ENCODE measurements at places on chromosomes 2 and 18.

DNA sequence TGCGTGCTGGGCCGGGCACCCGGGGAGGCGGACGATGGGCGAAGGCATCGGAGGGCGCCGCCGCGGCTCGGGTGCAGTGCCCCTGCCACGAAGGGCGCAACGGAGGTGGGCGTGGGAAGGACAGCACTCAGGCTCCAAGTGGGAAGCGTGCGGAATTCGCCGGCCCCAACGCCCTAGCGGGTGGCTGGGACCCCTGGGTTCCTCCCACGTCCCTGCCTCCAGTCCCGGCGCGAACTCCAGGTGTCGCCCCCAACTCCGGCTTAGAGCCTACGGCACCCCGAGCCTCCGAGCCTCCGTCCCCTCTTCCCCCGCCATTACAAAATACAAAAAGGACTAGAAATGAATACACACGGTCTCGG lies 1.3 kb downstream of the CYP27C1 start:
- DNase-seq, result no peak

GRCh38 chr2:237540223-237540775 lies 26.1 kb upstream of the PRLH start:
- DNase-seq, result no peak

- no peak for DNase-seq
Observed at GRCh38 chr2:15622614-15623480, 31.2 kb downstream of the DDX1 start.

DNA sequence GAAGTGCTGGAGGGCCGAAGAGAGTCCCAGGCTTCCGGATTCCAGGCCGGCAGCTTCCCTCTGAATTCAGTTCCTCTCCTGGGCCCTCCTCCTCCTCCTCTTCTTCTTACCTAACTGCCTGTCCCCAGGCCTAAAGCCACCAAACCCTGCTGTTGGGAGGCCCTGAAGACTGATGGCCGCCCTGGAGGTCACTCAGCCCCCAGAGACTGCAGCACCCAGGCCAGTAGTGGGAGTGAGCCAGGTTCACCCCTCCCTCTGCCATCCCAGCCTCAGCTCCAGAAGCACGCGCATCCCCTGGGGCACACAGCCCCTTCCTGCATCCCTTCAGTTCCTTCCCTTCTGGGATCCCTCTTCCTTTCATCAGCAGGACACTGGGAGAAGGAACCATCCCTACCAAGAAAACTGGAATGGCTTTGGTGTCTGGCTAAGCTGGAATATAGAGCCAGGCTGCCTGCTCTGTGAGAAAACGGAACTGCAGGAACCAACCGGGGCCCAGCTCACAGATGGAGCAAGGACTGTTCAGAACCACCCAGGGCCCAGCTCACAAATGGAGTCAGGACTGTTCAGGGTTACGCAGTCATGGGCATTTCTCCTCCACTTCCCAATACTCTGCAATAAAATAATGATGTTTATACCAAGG lies 127.4 kb downstream of the NDUFA10 start:
- no peak for DNase-seq

DNA sequence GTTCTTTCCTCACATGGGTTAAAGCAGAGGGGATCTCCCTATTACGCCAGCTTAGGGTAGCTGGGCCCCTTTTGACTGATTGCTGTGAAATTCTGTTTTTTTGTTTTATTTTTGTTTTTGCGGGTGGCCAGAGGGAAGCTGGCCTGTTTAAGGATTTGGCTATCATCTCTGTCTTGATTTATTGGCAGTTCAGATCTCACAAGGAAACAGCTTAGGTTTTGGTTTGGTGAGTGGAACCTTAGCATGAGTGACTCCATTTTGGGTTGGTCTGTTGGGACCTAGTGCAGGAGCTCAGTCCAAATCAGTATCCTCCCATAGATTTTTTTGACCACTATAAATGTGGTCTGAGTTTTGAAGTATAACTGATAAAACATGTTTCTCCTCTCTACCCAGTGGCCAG lies 25.6 kb upstream of the NTSR2 start:
- no peak for DNase-seq

- no peak for DNase-seq
Observed at GRCh38 chr2:12809526-12809925, 92.8 kb downstream of the TRIB2 start.

DNA sequence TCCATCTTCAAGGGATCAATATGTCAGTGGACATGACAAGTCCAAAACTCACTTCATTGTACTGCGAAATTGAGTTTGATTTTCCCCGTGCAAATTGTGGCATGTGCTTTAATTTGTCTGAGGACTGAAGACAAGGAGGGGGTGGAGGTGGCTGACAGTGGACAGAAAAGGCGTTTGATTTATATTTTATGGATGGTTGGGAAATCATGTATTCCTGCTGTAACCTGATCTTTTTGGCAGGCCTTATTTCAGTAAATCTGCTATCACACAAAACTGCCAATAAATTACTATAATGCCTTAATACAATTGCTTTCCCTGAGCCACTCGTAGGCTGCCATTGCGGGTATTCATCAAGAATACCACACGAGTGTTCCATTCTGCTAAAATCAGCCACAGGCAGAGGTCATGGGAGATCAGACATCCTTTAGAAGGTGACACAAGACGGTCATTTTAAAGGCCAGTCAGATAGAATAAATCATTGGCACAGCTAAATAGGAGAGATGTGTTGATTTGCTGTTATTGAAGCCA lies 720.5 kb downstream of the MBD2 start:
- no peak for DNase-seq

DNA sequence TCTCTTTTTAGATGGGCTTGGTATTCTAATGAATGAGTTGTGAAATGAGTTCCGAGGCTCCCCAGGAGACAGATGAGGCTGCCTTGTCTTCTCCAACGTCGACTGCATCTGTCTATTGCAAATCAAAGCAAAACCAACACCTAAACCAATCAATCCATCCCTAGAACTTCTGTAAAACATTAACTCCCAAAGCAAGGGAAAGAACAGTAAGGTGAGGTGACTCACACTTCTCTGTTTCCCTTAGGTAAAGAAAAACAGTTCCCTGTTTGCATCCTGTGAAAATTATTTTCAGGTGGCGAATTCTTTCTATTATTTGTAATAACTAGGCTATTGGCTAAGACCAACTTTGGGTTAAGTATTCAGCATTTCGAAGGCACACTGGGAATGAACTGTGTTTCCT lies 249.4 kb downstream of the EPHA4 start:
- no peak for DNase-seq

DNA sequence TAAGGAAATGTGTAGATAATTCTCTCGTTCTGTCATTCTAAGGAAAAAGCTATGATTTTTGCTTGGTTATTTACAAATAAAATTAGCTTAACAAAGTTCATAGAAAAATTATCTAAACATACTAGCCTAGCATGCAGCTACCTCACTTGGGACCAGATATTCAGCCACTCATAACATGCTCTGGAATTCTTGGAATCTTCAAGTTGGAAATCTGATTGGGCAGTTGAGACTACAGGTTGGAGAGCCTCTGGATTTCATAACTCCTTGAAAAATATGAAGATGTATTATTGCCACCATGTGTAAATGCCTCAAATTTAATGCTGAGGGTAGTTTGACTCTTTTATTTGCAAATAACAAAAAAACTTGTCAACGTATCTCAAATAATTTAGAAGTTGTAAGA lies 132.2 kb upstream of the GULP1 start:
- DNase-seq, result no peak

DNA sequence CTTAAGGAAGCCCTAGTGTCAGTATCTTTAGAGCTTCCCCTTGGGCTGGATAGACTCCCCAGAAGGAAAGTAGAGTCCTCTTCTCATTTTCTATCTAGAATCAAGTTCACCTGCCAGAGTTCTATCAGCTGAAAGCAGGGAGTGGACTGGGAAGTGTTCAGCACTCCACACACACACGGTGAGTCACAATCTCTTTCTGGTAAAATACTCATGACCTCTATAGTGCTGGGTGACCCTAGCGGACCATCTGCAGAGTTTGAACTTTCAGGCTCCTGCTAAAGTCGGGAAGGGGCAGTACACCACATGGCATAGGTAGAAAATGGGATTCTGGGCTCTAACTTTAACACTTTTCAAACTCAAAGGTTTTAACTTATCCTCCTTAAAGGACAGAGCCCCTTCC lies 43.3 kb downstream of the SAP130 start:
- no peak for DNase-seq

- DNase-seq, result no peak
Observed at GRCh38 chr2:54534625-54535024, 78.5 kb downstream of the SPTBN1 start.

- DNase-seq, result no peak
Observed at GRCh38 chr18:56977309-56977708, 169.6 kb upstream of the BOD1L2 start.

- no peak for DNase-seq
Observed at GRCh38 chr18:68893354-68893753, 95.5 kb downstream of the CCDC102B start.

- DNase-seq, result no peak
Observed at GRCh38 chr2:20728114-20728758, 61.3 kb downstream of the GDF7 start.

GRCh38 chr18:6661692-6662415 lies 67.7 kb upstream of the ARHGAP28 start:
- DNase-seq, result no peak

DNA sequence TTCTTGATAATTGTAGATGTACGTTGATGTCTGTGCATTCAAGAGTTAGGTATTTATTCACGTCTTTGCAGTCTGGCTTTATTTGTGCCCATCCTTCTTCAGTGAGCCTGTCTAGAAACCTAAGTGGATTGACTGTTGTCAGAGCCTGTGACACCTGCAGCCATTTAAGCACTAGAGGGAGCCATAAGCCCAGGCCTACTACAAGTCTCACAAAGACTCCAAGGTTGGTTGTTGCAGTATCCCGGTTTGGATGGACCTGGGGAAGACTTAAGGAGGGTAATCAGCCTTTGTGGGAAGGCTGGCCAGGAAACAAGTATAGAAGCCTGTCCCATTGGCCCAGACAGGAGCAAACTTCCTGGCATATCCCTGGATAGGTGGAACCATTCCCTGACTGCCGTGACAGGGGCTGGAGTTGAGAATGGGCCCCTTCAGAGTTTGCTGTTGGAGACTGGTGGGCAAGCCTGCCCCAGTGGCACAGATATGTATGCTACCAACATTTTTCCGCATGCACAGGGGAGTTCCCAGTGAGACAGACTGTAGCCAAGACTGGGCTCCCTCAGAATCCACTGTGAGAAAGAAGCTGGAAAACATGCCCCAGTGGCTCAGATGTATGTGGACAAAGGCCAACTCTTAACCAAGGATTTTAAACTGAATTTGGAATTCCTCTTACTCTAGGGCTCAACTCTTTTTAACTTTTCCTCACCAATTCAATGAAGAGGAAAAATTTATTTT lies 9.3 kb upstream of the LRRC30 start:
- DNase-seq, result peak; percentile 64

- DNase-seq, result no peak
Observed at GRCh38 chr2:137181370-137181769, 416.0 kb downstream of the THSD7B start.

DNA sequence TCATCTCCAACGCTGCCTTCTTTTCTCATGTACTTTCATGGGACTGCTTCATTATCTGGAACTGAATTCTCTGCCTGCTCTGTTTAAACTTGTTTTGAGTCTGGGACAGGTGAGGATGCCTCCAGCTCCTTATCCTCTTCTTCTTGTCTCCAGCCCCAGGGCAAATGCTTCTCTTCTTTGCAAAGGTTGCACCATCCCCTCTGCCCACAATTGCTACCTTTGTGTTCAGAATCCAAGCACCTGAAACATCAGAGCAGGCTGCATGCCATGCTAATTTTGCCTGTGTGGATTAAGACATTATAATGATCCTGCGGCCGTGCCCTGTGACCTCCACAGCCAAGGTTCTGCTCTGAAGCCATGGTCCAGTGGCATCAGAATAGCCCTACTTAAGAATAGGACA lies 309.5 kb downstream of the EPHA4 start:
- no peak for DNase-seq

GRCh38 chr2:107469437-107469995 lies 357.2 kb upstream of the RGPD4 start:
- no peak for DNase-seq

DNA sequence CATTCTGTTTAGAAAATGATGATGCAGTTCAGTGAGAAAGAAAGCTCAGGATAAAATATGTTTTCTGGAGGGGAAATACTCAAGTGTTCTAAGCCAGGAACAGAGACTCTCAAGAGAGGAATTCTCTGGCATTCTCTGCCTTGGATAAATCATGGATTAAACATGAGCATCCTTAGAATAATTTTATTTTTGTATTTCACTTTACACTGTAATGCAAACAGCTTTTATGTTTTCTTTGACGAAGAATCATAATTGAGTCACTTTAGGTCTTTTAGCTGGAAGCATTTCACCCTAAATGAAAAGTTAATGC lies 11.1 kb downstream of the GDF7 start:
- DNase-seq, result no peak

DNA sequence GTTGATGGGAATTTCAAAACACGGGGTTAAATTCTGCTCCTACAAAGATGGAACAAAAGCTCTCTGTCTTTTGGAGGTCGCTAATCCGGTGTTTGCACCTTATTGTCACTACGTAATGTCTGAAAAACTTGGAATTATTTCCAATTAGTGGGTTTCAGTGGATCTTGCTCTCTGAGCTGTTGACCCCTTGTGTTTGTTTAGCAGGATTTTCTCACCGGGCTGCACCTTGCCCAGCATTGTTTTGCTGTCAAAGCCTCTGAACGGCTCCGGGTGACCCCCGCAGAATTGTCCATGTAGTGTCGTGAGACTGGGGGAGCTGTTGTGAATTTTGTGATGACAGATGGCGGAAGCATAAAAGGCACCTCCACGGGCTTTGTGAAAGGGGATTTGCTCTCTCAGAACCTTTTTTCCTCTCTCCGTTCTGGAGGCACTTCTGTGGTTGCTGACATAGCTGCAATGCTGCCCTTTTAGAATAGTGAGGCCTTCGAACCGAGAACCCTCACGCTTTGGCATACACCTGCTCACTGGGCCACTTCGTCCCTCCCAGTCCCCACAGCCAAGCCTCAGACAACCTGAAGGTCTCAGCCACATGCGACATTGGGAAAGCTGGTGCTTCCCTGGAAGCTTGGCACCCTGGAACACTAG lies 129.4 kb downstream of the ACOXL start:
- no peak for DNase-seq

DNA sequence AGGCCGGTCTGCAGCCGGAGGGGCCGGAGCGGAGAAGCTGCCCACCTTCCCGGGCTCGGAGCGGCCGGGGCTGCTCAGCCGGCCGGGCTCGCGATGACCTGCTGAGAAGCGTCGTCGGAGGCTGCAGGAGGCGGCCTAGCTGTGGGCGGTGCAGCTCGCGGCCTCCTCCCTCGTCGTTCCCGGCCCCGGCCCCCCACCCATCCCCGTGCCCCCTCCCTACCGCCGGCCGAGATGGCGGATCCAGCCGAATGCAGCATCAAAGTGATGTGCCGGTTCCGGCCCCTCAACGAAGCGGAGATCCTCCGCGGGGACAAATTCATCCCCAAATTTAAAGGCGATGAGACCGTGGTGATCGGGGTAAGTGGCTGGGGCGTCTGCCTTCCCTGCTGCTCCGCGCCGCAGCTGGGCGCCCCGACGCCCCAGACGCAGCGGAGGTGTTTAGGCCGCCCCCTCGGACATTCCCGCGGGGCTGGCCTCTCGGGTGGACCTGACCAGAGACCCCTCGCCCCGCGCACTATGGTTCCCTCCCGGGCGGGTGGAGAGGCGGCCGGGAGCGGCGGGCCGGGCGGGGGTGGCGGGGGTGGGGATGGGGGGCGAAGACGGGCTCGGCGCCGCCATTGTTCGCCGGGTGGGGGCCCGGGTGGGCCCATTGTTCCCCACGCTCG lies 492 bp downstream of the KIF5C start:
- no peak for DNase-seq
